Activated CD8-positive, alpha-beta memory T cell treated with anti-CD3 and anti-CD28 coated beads for 4 hours (primary cell): ENCODE measurements at places on chromosomes 16 and 17.

DNA sequence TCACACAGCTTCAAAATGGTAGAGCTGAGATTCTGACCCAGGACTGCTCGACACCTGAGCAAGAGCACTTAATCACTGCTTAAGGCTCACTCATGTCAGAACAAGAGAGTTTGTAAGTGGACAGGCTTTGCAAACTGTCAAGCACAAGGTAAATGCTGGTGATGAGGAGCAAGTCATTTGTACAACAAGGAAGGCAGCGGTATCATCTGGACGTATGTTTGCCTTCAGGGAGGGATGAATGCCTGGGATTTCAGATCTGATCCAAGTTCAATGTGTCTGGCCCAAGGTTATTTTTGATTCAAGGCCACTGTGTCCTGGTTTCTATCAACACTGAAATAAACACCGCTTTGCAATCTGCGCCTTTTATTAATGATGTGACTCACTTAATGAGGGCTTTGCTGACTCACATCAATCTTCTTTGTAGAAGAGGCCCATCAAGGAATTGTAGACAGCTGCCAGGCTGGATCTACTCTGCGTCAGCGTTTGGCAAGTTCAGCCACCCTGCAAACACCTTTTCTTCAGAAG lies 174.4 kb upstream of the HS3ST3A1 start:
- no peak for DNase-seq

DNA sequence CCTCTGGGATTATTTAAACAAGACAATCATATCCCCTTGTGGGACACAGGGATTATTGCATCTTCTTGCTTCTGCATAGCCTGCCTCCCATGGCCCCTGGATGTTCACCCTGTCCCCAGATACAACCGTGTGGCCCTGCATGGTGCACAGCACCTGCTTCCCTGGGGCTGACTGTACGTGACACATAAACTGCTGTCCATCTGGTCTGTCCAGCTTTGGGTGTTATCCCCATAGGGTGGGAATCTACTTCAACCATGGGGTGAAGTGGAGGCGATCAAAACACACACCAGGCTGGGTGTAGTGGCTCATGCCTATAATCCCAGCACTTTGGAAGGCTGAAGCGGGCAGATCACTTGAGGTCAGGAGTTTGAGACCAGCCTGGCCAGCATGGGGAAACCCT lies 138.8 kb downstream of the XYLT1 start:
- no peak for DNase-seq

GRCh38 chr16:50666658-50667496 lies 14.2 kb downstream of the SNX20 start:
- DNase-seq, result no peak

DNA sequence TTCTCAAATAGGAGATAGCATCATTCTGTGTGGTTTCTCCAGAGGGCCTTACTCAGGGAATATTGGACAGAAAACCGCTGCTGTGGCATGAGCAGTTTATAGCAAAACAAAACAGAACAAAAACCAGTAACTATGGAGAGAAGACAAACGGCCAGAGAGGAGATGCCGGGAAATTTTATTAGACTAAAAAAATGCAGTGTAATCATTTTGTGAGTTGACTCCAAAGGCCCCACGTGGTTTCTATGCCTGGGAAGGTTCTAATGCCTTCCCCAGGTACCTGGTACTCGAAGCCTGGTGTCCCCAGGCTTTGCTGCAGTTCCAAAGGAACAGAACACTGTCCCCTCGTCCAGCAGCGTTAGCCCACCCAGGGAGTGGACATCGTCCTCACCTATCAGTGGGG lies 12.9 kb upstream of the CACNG5 start:
- DNase-seq, result no peak

- no peak for DNase-seq
Observed at GRCh38 chr17:5022171-5022711, 13.0 kb downstream of the SLC52A1 start.

DNA sequence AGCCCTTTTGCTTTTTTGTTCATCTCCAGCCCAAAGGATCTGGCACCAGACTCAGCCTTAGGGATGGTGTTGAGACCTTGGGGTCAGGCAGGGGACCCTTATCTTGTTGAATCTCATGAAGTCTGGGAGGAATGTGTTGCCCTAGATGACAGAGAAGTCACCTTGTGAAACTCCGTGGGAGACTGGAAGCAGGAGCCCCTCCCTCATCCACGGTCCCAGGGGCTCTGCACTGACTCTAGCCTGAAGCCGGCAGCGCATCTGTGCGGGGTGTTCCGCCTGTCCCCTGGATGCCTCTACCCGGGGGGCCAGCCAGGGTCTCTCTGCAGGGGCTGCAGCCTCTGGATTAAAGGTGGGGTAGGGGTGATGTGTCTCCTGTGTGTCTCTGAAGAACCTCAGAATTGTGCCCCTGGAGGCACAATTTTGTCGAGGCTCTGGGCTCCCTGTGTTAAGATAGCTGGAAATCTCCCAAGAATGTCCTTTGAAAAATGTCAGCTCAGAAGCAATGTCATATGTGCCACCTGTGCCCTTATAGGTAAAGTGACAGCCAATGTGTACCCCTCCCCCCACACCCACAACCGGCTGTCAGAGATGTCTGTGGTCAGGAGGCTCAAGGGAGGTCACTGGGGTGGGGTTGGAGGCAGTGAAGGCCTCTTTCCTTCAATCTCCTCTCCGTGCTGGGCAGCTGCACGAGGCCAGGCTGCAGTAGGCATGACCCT lies 32.1 kb upstream of the CDC42EP4 start:
- no peak for DNase-seq
